Stimulated activated CD8-positive, alpha-beta memory T cell treated with anti-CD3 and anti-CD28 coated beads, Interleukin-4, amount 100 ng/mL, for 48 hours (primary cell): ENCODE measurements at places on chromosomes 13 and 19.

DNA sequence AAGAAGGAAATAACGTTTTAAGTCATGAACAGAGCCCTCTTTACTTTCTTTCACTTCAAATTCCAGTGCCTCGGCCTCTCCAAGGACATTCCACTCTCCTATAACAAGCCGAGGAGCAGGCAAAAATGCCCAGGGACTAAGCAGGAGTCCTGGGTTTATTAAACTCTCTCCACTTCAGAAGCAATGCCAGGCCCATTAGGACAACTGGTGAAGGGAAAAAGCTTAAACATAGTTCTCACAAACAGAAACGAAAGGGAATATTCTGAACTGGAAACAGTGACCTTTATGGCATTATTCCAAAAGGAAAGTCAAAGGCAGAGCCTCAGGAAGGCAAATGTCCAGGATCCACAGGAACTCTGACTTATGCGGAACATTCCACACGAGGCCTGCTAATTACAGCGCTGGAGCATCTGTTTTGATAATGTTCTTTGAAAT is 30.9 kb upstream of the MED4 start:
- no peak for DNase-seq

DNA sequence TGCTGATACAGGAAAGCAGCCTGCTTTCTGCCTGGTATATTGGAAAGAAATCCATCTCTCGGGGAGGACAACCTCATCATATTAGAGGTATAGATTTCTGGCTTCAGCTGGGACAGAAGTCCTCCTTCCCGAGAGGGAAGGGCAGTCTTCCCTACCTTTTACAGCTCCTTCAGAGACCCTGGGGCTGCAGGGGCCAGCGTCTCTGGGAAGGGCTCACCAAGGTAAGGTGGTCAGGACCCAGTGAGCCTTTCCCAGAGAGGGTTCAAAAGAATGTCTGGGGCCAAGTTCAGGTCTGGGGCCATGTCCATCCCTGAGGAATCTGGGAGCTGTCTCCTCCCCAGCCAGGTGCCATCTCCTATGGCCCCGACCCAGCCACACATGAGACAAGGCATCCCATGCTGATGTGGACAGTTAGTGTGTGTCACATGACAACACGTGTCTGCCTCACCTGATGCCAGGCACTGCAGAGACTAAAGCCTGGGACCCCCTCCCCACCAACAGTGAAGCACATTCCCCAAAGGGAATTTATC is 136.4 kb downstream of the URI1 start:
- DNase-seq: no peak

- no peak for DNase-seq
Measured at GRCh38 chr19:46404055-46404752, 9.2 kb downstream of the CCDC8 start.

DNA sequence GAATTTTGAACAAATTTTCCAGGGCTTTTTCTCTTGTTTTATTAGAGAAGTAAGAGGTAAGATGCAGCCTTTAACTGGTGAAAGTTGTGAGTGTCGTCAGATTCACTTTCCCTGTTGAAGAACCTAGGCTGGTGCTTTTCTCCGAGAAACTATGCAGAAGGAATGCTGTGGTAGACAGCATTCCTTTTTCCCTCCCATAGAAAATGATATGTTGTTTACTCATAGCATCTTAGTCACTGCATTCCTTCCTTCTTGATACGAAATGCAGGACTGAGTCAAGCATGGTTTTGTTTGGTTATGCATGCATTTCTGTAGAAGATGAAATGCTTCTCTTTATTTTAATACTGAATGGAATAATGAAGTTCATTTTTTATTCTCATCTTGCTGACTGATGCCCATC is 3.4 kb downstream of the ITGBL1 start:
- DNase-seq: no peak
